ENCODE measurements at places on chromosomes 13 and 19.

GRCh38 chr13:50484472-50485113, 358.9 kb downstream of the DLEU7 start:
- peak; percentile 36 for DNase-seq

GRCh38 chr19:58380037-58380661, 681 bp downstream of the ZNF837 start:
- no peak for DNase-seq

DNA sequence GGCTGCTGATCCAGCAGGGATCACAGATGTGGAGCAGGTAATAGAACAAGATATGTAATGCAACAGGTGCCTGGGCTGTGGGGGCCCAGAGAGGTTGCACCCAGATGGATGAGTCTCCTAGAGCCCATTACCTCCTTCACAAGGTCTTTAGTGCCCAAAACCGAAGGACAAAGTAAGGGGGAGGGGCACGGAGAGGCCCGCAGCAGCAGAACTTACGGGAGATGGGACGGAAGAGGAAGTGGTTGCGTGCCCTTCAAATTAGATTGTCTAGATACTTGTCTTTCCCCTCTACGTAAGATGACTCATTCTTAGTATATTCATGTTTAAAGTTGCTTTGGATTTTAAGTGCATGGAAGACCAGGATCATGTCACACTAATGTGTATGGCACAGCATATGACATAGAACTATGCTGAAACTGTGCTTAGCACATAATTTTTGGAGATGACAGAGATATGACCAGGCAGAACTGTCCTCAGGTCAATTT, 5.7 kb upstream of the MRPS31 start:
- DNase-seq, result no peak

DNA sequence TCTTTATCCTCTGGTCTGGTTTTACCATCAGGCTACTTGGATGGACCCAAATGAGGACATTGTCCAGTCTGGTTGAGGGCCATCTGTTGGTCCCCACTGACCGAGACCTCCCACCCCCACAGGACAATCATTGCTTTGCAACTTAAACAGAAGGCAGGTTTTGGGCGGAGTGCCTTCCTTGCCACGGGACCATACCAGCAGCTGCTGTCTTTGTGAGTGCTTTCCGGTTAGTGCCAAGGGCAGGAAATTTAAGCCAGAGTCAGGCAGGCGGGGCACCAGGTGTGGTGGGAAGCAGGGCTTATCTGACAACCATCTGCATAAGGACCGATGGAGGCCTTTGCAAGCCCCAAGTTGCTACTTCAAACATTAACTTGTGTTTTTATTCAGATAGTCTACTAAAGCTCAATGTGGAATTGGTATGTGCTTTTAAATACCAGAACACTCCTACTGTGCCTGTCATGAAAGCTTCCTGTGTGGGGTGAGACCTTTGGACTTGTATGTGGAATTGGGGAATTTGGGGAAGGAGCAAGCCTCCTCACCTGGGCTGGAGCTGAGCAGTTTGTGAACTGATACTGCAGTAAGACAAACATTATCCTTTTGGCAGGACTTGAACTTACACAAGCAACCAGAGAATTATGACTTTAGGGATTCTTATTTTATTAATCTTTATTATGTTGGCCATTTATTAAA, 39.3 kb upstream of the UBE2L5 start:
- DNase-seq, result no peak

GRCh38 chr13:73731564-73731963, 402.6 kb downstream of the KLF12 start:
- DNase-seq, result no peak

DNA sequence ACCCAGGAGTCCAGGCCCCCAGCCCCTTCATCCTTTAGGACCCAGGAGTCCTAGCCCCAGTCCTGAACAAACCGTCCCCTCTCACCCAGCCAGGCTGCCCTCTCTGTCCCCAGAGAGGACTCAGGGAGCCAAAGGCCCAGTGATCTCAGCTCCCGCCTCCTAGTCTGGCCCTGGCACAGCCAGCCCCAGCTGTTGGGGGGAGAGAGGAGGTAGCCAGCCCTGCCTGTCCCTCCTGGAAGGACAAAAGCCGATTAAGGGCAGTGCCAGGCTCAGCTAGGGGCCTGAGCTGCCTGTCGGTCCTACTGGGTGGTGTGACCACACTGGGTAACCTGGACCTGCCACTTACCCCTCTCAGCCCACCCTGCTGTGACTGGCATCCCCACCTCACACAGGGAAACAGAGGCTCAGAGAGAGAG, 14.5 kb downstream of the LIPE start:
- peak; percentile 54 for DNase-seq

GRCh38 chr13:44169018-44169911, 204.4 kb upstream of the SERP2 start:
- no peak for DNase-seq
